ENCODE measurements at places on chromosomes 6 and 20.

DNA sequence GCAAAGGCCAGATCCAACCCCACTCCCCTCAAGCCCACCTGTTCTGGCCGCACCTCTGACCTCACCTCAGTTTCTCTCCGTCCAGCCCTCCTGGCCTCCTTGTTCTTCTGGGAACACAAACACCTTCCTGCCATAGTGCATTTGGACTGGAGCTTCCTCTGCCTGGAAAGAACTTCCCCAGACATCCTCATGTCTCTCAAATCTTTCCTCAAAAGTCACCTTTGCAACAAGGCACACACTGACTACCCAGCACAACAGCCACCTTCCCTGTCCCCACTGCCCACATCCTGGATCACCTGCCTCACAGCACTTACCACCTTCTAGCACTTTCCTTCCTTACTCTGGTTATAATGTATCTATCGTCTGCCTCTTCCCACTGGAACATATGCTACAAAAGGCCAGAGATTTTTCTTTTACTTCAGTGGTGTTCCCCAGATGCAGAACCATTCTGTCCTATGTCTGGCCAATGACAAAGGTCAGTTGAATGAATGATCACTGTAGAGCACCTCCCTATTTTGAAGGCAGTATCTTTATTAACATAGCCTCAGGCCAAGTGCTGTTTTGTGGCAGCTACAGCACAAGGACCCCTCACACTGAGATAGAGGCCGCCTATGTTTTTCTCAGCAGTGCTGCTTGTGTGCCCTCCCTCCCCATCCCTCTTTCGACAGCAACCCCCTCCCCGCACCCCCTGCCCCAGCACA lies 4.1 kb downstream of the HLA-B start:
- DNase-seq = no peak

DNA sequence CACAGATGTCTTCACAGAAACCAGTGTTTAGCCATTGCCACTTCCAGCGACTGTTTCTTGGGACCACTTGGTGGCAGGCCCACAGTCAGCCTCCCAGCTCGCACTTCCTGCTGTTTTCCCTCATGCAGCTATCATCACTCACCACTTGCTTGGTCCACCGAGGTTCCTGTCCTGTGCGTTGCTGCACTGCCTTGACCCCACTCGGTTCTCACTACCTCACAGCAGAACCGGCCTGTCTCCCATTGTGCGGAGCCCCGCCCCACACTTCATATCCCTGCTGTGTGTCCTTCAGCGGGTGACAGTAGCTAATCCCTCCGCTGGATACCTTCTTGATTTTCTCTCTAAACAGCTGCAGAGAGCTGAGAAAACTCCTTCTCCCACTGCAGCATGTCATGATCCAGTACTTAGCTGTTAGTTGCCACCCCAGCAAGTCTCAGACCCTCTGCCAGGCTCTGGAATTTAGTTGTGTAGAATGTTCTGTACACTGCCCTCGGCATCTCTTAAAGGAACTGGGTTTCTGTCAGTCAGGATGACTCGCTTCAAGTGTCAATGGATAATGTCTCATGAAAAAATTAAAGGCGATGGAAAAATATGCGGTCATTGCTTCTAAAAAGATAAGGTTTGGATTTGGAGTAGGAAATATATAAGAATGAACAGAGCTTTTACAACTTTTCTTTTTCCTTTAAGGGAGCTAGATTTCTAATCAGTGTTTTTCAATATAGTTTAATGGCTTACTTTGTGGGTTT lies 208.0 kb downstream of the FARS2 start:
- DNase-seq = no peak

DNA sequence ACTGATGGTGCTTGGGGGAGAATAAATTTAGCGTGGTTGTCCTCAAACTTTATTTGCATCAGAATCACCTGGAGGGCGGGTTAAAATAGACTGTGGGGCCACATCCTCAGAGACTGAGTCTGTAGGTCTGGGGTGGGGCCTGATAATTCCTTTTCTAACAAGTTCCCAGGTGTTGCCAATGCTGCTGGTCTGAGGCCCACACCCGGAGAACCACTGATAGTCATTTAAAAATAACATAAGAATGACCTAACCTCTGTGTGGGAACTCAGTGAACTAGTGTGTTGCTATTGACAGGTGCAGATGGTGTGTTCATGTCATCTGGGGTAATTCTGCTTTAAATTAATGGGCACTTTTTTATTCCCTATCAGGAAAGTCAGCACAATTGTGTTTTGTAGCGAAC lies 64.8 kb downstream of the RTN4IP1 start:
- no peak for DNase-seq

- DNase-seq = no peak
Measured at GRCh38 chr20:22581437-22582385, 2.7 kb downstream of the FOXA2 start.

DNA sequence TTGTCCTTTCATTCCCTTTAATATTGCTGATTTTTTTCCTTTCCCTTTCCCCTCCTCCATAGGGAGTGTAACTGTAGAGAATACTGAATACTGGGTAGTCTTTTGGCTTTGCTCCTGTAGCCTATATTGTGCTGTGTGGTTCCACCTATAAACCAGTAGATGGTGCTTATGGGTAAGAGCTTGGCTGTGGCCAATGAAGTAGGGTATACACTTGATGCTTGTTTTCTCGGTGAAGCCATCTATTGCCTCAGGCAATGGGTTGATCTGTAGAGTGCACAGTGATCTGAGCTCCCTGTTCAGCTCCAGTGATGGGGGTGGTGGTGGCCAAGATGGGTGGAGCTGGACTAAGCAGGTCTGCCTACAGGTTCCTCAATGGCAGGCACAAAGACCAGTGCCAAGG lies 203.3 kb upstream of the IMPG1 start:
- no peak for DNase-seq

DNA sequence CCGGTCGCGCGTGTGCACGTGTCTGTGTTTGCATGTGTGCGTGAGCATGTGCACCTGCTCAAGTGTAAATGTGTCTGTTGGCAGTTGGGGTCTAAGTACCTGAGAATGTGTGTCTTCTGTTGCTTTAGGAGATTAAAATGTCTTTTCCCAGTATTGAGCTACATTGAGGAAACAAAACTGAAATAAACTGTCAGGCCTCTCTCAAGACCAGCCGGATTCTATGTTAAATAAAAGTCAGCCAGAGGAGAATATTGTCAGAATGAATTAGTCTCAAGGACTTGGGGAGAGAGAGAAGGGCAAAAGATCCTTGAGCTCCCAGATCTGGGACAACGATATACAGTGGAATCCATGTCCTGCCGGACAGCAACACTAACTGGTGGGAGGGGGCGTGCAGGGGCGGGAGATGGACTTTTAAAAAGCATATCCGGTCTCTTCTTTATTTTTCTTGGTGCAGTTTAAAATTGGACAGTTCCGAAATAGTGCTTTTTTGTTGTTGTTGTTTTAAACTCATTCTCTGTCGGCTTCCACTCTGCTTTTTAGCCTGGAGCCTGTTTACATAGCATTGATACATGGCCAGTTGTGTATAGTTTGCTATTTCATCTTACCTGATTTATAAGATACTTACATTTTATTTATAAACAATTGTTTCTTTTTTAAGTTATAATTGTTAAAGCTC lies 3.3 kb upstream of the TBX18 start:
- no peak for DNase-seq

- DNase-seq = no peak
Measured at GRCh38 chr6:140711019-140711613, 1336.7 kb upstream of the CITED2 start.

DNA sequence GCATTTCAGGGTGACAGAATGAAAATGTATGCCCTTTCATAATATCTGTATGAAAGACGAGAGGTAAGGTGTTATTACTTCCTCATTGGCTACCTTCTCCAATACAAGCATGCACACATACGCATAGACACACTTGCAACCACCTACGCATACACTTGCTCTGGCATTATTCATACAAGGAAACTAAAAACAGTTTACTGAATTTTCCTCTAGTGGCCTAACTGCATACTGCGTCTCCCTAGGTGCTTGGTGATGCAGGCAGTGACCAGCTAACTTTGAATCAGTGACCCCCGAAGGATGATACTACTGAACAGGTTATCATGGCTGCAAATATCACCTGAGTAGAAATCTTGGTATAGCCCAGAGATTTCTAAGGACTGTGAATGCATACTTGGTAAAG lies 593.1 kb downstream of the PKHD1 start:
- DNase-seq = no peak

DNA sequence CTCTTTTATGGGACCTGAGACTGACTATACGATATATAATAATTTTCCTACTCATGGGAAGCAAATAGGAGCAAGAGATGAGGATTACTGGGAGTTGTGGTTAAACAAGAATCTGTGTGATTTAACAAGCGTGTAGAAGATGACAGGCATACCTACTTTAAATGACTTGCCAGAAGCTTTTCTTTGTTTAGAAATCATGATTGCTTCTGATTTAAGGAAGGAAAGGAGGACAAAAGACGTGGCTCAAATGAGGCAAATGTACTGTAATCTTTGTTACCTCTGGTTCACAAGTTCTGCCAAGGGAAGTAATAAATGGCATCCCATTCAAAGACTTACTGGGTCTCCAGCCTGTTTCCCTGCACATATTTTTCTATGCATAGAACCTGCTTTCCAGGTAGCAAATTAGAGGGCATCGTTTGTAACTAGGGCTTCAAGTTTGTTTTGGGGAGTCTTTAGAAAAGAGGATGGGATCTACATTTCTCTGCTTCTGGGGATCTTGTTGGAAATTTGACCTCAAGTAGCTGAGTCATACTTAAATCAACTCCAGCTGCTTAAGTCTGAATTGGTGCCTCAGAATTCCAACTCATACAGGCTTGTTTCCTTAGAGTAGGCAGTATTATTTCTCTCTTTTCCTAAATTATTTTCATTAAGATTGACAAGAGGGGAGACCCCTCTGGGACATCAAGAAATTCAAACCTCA lies 2.9 kb upstream of the TRMT11 start:
- DNase-seq = no peak

DNA sequence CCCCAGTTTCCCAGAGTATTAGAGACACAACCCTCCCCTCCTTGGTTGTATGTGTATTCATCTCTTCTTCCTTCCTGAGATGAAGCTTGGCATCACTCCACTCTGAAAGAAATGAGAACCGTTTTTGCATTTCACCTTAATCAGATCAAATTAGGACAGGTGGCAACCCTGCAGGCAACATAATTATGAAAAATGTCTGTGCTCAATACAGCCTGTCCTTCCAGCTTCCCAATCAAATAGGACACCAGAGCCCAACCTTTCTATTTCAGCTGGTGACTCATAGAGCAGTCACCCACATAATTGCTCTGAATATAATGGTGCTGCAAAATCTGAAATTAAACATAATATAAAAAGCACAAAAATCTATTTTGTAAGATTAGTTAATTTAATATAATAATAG lies 310.2 kb upstream of the AGPAT4 start:
- DNase-seq = no peak

DNA sequence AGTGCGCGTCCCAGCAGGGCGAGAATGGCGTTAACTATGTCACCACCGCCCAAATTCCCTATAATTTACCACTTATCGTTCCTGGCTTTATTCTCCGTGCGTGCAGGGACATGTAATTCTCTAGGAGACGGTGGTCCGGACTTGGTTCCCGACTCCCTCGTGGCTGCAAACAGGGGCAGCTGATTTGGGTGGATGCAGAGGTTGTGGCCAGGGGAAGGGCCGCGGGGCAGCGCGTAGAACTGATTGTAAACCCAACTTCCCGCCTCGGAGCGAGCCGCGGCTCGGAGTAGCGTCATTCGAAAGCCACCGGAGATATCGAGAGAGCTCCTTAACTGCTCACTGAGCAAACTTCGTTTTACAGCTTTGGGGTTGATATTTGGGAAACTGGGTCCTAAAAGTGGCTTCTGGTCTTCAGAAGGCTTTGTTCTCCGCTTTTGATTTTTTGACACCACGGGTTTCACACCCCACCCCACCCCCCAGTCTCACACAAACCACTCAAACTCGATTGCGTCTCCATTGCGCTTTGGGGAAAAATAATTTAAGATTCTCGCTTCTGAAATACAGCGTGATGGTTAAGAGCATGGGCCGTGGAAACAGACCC lies 17.5 kb upstream of the ZSCAN9 start:
- no peak for DNase-seq

DNA sequence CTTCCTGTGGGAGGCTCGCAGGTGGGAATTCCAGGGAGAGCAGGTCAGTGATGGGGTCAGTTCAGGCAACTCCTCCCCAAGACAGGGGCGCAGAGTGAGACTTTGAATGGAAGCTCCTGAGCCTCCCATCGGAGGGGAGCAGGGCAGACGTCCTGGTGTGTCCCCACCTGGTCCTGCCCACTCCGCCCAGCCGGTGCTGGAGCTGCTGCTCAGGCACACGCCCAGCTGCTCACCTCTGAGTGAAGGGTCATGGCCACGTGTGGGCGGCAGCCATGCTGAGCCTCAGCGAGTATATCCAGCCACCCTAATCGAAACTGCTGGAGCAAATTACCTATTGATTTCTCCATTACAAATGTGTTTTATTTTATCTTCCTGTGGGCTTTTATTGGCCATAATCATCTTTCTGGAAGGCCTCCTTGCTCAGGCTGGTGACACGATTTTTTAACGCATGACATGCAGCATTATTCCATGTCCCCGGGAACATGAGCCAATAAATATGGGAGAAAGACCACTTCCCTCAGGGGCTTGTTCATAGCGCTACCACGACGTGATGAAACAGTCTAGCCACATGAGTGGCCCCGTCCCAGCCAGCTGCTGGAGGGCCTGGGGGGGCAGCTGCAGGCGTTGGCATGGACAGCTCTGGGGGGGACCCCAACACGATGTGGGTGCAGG lies 148.1 kb downstream of the TAF4 start:
- DNase-seq = no peak

GRCh38 chr20:3935295-3935955 lies 46.2 kb downstream of the PANK2 start:
- no peak for DNase-seq

DNA sequence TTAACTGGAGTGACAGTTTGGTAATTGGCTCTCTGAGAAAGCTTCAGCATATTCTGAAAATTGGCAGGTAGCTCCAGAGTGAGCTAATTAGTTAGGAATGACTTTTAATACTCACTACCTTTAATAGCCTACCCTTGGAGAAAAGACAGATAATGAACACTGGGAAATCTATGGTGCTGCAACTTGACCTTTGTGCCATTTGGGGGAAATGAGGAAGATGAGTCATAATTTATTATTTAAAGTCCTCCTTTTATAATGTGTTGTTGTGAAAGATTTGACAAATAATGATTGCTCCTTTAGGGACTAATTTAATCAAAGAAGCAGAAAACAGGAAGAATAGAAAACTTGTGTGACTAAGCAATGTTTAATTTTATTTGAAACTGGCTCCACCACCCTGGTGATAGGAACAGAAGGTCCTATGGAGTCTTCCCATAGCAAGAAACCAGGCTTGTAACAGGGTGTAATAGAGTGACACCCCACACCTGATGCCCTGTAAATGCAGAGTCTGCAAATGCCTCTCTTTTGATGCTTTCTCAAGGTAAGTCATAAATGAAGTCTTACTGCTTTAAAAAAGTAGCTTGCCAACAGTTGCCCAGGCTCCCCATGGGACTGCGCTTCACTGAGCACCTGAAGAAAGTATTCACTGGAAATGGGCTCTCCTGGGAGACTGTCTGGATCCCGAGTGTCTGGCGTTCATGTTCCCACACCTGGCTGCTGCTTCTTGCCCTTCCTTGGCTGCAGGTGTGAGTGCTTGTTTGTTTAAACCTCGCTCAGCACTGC lies 134.4 kb downstream of the LRRC1 start:
- DNase-seq = no peak

GRCh38 chr6:120447605-120448004 lies 886.7 kb downstream of the TBC1D32 start:
- no peak for DNase-seq

GRCh38 chr6:112030206-112030960 lies 23.5 kb upstream of the CCN6 start:
- DNase-seq = no peak

GRCh38 chr6:56756219-56756789 lies 113.6 kb upstream of the DST start:
- DNase-seq = no peak

GRCh38 chr20:45409521-45410272 lies 1.6 kb downstream of the DBNDD2 start:
- DNase-seq = no peak

Measured in HL-60 (cell line).